ENCODE measurements at places on chromosomes 1 and 21. TPM values are rescaled to one million over a fixed set of nuclear protein-coding genes. Genes with fewer than 3 reads are reported as not detected.

GRCh38 chr1:208069908-208070307 is 159.0 kb upstream of the CD34 start:
- peaks cover 6% of the 10 kb centered on the region for H3K4me1 ChIP-seq
- no peak overlapping the region for H3K27ac ChIP-seq
- peaks cover 33% of the 10 kb centered on the region for H3K27me3 ChIP-seq
- H3K36me3 ChIP-seq, result peaks cover 5% of the 10 kb centered on the region
- DNase-seq, result no peak
- no peak overlapping the region for H3K4me3 ChIP-seq

- H3K4me1 ChIP-seq, result no peaks in the 10 kb centered on the region
- no peak overlapping the region for H3K4me3 ChIP-seq
- peaks cover 42% of the 10 kb centered on the region for H3K27me3 ChIP-seq
- DNase-seq, result peak; percentile 58
Observed at GRCh38 chr1:41573785-41574713, 89.6 kb upstream of the EDN2 start.

DNA sequence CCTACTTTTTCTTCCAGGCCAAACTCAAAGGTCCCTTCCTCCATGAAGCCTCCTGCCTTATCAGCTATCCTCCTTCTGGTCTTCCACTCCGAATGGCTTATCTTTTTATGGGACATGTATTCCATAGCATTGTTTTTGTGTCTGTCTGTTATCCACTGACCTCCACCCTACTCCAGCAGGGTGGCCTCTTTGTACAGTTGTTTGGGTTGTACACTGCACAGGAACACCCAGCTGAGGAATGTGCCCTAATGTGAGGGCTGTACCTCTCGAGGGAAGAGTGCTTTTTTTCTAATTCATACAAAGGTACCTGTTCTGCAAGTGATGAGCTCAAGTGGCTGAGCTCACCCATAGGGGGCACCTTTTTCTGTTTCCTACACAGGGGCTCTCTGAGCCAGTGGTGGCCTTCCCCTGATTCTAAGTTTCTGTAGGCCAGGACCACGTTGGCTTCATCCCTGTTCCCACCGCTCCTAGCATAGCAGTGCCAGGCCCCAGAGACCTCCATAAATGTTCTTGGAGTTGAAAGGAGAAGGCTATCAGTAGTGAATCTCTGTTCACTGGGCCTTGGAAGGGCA is 108.2 kb downstream of the FOXD2 start:
- no peak overlapping the region for H3K4me3 ChIP-seq
- H3K4me1 ChIP-seq, result peaks cover 11% of the 10 kb centered on the region
- peaks cover 54% of the 10 kb centered on the region for H3K27me3 ChIP-seq
- peak overlapping the region; percentile 64 for H3K27ac ChIP-seq

GRCh38 chr1:166691476-166691875 is 147.8 kb upstream of the POGK start:
- H3K4me1 ChIP-seq, result no peaks in the 10 kb centered on the region
- no peaks in the 10 kb centered on the region for H3K36me3 ChIP-seq
- H3K4me3 ChIP-seq, result no peak overlapping the region
- no peak for DNase-seq
- H3K27ac ChIP-seq, result no peak overlapping the region
- no peaks in the 10 kb centered on the region for H3K27me3 ChIP-seq

Gene RGS16
- total RNA-seq, result 1.5 TPM
